ENCODE measurements at places on chromosomes 1 and 21.

GRCh38 chr1:54653036-54653435 is 11.4 kb downstream of the MROH7 start:
- no peak for DNase-seq

DNA sequence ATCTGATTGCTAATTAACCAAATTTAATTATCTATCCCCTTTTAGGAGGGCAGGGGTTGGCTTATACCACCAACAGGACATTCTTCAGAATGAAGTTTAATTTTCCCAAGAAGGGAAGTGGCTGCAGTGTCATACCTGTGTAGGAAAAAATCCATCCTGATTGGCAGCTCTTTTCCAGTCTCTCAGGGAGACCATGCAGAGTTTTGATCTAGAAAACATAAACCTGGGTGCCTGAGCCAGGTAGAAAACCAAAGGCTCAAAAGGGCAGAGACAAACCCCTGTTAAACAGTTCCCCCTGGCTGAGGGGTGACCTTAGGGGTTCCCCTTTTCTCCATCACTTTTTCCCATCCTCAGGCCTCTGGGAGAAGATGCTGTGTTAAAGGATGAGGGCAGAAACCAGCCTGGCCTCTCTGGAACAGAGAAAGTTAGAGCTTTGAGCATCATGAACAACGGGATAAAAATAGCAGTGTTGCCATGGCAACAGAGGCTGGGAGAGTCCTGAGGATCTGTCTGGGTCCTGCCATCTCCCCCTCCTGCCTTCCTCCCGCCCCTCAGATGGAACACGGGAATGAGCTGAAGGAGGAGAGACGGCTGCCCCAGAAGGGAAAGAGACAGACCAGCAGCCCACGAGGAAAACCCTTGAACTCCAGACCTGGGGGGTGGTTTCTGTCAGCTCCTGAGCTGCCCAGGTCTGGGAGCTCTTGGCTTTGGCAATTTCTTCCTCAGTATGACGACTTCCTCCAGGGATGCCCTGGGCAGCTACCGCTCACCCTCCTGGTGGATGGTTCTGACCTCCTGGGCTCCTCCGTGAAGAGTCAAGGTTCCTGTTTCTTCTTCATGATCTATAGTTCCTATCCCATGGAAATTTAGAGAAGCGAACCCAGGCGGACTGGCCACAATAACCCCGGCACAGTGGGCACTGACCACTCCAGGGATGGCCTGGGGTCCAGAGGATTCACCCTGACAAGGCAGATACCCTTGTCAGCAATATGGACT is 14.0 kb upstream of the LEMD1 start:
- no peak for DNase-seq

- no peak for DNase-seq
Observed at GRCh38 chr21:45530423-45531113, 11.7 kb downstream of the SLC19A1 start.

GRCh38 chr1:20726932-20727745 is 5.4 kb downstream of the SH2D5 start:
- DNase-seq = no peak

DNA sequence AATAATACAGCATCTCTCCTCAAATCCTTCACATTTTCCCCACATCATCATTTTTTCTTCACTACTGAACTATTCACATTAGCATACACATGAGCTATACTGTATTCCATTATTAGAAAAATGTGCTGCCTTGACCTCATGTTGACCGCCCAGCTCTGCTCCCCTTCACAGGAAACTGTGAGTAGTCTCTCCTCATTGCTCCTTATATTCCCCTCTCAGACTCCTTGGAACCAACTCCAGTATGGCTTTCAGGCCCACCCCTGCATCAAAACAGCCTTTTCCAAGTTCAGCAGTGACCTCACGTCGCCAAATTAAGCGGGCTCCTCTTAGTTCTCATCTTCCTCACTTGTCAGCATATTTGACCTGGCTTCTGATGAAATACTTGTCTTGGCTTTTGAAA is 59.2 kb upstream of the SPAG17 start:
- no peak for DNase-seq

Data from cortex of kidney (tissue), 1 donor.